ENCODE measurements at places on chromosomes 7 and 10.

DNA sequence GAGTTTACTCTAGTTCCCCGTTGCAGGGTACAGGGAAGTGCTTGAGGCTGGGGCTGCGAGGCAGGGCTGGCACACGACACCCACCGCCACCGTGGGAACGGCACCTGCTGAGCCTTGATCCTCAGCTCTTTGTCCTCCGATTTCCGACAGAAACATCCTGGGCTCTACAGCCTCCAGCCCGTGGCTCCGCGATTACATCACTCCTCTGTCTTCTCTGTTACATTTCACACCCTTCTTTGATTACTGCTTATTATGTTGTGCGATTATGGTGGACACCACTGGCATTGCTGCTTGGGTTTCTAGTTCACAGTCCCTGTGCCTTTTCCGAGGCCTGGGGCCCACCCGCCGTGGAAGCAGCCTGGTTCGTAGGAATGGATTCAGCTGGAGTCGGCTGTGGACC is 26.9 kb downstream of the FKBP6 start:
- no peak for DNase-seq

DNA sequence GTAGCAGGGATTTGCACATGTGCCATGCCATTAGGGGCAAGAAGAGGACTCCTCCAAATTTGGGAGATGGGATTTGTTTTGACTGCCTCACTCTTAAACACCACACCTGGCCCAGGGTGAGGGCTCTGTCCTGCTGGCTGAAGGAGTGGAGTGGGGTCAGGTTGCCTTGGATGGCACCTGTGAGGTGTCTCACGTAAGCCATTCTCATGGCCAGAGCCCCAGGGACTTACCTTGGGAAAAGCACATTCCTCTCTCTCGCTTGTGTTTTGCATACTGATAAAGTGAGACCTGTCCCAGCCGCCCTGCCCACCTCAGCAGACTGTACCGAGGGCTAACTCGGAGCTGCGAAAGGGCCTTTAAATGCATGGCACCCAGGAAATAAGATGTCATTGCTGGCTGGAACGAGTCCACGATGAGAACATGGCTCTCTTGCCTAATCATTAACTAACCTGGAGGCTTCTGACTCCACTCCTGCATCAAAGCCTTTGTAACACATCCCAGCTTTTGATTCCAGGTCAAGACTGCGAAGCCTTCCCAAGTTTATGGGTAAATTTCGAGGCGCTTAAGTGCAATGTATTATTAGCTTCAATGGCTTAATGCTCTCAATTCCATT is 184.0 kb upstream of the RNF32 start:
- no peak for DNase-seq

DNA sequence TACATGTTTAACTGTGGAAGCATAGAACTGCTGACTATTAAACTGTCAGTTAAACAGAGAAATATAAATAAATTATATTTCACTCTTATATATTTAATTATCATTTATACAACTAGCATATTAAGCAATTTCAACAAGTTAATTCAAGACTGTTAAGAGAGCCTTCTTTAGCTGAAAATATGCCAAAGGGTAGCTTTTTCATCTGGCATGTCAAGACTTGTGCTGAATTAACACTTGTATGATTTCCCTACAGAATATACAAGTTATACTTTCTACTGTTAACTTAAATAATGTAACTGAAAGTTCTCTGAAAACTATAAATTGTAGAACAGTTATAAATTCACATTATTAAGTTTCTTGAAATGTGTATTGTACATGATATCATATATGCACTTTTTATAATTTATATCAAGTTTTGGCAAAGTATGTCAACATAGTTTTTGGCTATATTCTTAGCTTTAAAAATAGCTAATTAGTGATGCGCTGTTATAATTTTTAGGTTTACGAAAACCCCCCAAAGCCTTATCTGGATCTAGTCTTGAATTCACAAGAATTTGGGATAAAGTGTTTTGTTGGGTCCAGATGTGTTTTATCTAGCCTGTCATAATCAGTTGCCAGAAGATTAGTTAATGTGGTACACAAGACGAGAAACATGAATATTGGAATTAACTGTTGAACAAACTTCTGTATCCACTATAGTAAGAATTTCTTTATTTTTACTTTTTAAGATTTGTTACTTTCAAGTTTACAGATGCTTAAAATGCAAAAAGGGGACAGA is 231.1 kb upstream of the FOXP2 start:
- no peak for DNase-seq

GRCh38 chr7:142053988-142054387 is 57.5 kb upstream of the MGAM2 start:
- no peak for DNase-seq

GRCh38 chr10:14507176-14507575 is 176.5 kb upstream of the FRMD4A start:
- no peak for DNase-seq

- no peak for DNase-seq
These were observed 10.4 kb downstream of the CHST3 start for GRCh38 chr10:71974489-71975021.
